Daoy (cell line): ENCODE measurements at places on chromosomes 1 and 21. TPM values are rescaled to one million over a fixed set of nuclear protein-coding genes. Genes with fewer than 3 reads are reported as not detected.

The PLEKHN1 gene
- total RNA-seq: 0.11 and 3.8 TPM in 2 replicates

The ITGB3BP gene
- total RNA-seq: 42.0 and 53.9 TPM in 2 replicates

The TRIM62 gene
- total RNA-seq: 2.9 and 5.4 TPM in 2 replicates

The PIGM gene
- total RNA-seq: 5.2 and 5.3 TPM in 2 replicates

The HSD3B1 gene
- total RNA-seq: not detected in 2 replicates

The PRPF38A gene
- 32.1 and 37.4 TPM in 2 replicates for total RNA-seq

The CCDC24 gene
- total RNA-seq: 1.8 and 3.6 TPM in 2 replicates

The LRRC53 gene
- not detected in 2 replicates for total RNA-seq

The CBR1 gene
- total RNA-seq: 130 and 170 TPM in 2 replicates

The S100A7A gene
- total RNA-seq: not detected in 2 replicates

The RIMS3 gene
- 0.74 and 0.97 TPM in 2 replicates for total RNA-seq

The VN1R5 gene
- total RNA-seq: not detected in 2 replicates

The AIRE gene
- total RNA-seq: not detected in 2 replicates

The SPRR2B gene
- not detected in 2 replicates for total RNA-seq

The DCDC2B gene
- total RNA-seq: not detected in 2 replicates

The LRRIQ3 gene
- 0.69 and 1.3 TPM in 2 replicates for total RNA-seq
